ENCODE measurements at places on chromosomes 2 and 18.
A peak's percentile ranks its signal among the peaks of the same experiment; 100 is the strongest.

DNA sequence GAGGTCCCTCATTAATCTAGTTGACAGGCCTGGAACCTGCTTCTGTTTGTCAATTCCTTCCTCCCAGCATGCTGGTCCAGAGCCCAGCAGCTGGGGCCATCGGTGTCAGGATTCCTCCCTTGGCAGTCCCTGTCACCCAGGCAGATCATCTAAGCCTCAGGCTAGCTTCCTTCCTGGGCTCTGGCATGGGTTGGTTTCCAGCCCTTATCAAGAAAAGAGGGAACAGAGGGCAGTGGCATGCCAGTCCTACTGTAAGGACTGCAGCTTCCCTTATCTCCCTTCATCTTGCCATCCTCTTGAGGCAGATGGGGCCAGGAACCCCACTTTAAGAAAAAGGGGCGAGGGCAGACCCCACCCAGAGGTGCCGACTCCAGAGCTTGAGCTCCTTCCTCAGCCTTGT lies 10.9 kb upstream of the KCNK3 start:
- DNase-seq, result no peak

DNA sequence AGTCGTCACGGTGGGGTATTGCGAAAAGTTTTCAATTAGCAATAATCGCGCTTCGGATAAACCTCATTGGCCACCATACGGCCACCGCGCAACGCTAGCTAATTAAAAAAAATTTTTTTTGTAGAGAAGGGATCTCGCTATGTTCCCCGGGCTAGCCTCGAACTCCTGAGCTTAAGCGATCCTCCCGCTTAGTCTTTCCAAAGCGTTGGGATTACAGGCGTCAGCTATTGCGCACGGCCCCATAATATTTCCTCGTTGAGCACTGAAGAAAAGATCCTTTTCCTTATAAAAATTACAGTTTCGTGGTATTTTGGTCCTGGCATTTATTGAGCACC lies 759 bp upstream of the ACTR1B start:
- no peak for DNase-seq

- no peak for DNase-seq
Observed at GRCh38 chr2:207833251-207833751, 63.6 kb upstream of the FZD5 start.

DNA sequence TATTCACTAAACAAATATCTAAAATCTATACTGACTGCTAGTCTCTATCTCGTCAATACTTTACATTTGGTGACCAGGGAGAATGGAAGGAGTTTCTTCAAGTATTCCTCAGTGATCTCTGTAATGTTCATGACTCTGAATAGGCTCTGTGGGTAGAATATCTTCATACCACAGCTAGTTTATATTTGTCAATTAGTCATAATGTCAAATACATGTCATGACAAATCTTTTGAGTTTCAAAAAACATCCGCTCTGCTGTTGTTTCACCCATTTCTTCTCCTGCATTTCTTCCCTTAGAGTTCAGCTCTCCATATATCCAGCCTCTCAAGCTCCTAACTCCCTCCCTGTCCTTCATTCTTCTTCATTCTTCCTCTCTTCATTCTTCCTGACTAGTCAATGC lies 206.5 kb upstream of the FANCL start:
- no peak for DNase-seq

- peak; percentile 15 for DNase-seq
Observed at GRCh38 chr2:234102112-234102511, 51.6 kb downstream of the SPP2 start.

DNA sequence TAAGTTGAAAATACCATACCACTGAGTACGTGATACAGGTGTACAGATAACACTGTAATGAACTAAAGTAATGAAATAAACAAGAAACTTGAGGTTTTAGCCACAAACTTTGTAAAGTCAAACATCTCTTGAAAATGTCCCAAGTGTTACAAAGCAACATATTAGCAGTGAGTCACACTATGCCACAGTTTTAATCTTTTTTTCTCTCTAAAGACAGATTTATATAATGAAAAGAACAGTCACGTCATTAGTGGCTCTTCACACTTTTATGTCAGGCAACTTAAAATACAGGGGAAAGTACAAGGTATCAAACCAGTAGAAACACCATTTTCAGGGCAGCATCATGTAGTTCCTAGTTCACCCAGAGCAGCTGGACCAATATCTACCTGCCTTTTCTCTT lies 42.1 kb downstream of the RAPH1 start:
- no peak for DNase-seq

- DNase-seq, result no peak
Observed at GRCh38 chr2:36554531-36554930, 43.4 kb downstream of the FEZ2 start.

DNA sequence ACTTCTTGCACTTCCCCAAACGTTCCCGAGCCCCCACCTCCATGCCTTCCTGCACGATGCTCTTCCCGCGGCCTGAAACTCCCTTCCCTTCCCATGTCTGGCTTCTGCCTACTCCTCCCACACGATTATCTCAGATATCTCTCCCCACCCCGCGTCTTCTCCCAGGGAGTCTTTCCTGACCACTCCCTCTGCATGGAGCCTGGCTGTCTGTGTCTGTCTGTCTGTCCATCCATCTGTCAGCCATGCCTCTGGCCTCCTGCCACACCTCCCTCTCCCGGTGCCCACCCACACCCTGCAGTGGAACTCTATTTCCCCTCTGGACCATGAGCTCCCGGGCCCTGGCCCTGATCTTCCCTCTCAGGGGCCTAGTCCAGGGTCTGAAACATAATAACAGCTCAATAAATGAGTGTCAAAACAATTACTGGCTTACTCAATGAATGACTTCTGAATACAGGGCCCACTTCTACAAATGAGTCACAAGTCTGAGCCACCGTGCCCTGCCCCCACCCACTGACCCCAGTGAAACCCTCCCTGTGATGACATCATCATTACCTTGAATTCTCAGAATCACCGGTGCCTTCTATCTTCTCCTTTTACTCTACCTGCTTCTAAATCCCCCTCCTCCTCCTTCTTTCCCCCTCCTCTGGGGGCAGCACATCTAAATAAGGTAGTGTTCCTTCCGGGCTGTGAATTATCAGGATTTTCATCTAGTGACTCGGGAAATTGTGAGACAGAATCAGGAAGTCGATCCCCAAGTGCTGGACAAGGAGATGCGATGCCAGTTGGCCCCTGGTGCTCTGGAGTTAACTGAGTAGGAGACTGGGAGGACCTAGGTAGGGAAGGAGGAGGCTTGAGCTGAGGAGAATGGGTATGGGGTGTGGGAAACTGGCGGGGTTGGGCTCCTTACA lies 46.1 kb upstream of the PLB1 start:
- no peak for DNase-seq

- DNase-seq, result no peak
Observed at GRCh38 chr2:191970867-191971266, 124.0 kb upstream of the CAVIN2 start.

GRCh38 chr2:114119862-114120261 lies 230.0 kb downstream of the ACTR3 start:
- DNase-seq, result no peak

DNA sequence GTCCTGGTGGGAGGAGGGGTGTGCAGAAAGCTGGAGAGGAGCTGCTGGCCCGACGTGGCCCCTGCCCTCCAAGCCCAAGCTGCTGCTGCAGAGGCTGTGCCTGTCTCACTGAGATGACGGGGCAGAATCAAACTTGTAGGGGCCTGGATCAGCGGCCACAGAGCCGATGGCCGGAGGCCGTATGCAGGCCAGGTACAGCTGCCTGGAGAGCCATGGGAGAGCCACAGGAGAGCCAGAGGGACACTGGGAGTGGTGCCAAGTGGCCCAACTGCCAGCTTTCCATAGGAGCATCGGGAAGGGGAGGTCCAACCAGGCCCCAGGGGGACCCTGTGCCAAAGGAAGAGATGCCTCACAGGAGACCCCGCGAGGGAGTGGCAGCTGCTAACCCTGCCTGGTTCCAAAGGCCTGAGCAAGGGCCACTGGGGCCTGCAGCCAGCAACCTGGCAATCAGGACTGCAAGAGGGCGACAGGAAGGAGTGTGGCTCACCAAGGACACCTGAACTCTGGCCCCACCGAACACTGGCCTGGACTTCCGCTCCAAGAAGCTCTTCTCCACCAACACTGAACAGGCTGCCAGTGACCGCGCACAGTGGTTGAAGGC lies 70.7 kb downstream of the HDAC4 start:
- no peak for DNase-seq

- DNase-seq, result no peak
Observed at GRCh38 chr2:15363142-15363541, 198.0 kb downstream of the NBAS start.

GRCh38 chr2:225040856-225041206 lies 1.4 kb downstream of the DOCK10 start:
- DNase-seq, result peak; percentile 55

DNA sequence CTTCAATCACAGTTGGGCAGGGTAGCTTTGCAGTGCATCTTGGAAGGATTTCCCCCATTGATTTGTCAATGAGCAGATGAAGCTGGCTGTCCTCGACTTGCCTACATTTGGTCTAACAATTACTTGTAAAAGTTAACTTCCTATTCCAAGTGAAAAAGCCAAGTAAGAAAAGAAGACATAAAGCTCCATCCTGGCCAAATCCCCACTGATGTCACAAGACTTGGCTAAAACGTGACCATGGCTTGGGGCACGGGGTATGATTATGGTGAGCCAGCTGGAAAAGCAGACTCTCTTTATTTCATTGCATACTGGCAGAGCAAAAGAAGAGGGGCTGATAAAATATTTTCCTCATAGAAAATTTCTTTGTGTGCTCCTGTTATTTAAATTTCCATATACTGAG lies 25.4 kb upstream of the PID1 start:
- no peak for DNase-seq

DNA sequence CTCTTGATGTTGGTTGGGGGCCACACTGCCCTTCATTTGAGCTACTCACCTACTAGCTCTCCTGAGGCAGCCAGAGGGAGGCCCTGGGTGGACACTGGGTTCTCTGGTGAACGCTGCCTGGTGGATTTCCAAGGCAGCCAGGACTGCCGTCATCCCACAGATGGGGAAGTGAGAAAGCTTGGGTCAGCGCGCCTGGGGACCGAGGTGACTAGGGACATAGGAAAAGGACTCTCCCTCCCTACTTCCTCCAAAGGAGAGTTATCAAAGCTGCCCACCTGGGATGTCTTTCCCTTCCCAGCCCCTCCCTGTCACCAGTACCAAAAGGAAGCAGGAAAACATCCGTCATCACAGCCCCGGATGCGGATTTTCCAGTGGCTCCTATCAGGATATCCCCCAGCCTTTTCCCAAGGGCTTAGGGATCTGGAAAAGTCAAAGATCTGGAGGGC lies 3.8 kb upstream of the SEMA4C start:
- no peak for DNase-seq

DNA sequence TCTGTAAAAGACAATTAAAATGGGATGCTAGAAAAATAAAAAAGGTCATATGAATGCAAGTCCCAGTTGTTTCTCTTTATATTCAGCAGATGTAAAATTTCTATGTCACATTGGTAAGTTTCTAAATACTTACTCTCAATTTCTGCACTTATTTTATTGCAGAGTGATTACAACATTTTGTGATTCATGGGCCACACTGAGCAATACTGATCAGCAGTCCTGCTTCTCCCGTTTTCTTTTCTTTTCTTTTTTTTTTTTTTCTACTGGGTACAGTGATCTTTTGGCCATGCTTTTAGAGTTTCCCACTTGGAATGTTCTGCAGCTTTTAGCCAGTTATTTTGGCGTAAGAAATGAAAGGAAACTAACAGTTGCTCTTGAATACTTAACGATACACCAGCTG lies 38.8 kb downstream of the LIMS1 start:
- DNase-seq, result no peak
